CD4-positive, alpha-beta memory T cell (primary cell): ENCODE measurements at places on chromosomes 6 and 20.
A peak's percentile ranks its signal among the peaks of the same experiment; 100 is the strongest.

- DNase-seq: no peak
These were observed 23.4 kb downstream of the COL21A1 start for GRCh38 chr6:56223995-56224394.

GRCh38 chr20:36454698-36455427 is 86.5 kb upstream of the MYL9 start:
- no peak for DNase-seq

GRCh38 chr20:9884061-9884460 is 45.2 kb upstream of the PAK5 start:
- no peak for DNase-seq

DNA sequence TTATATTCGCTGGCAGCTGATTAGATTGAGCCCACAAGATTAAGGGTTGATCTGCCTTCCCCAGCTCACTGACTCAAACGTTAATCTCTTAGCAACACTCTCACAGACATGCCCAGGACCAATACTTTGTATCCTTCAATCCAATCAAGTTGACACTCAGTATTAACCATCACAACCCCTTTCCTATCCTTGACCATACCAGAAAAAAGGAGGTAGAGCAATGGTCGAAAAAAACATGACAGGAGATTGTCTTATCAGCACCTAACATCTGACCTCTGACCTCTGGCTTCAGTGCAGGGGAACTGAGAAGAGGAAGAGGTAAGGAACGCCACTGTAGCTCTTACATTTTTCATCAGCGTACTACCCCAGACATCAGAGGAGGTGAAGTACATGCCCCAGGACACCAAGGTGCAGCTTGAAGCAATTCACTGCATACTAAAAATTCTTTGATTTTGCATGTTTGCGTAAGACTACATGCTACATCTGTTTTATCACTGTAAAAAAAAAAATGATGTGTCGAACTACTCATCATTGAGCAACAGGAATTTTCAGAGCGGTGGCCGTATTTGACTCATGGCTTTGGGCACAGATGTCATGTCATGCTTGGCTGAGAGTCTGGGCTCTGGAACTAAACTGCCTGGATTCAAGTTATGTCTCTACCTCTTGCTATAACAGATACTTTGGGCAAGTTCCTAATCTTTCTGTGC is 188.0 kb upstream of the TAB2 start:
- no peak for DNase-seq

DNA sequence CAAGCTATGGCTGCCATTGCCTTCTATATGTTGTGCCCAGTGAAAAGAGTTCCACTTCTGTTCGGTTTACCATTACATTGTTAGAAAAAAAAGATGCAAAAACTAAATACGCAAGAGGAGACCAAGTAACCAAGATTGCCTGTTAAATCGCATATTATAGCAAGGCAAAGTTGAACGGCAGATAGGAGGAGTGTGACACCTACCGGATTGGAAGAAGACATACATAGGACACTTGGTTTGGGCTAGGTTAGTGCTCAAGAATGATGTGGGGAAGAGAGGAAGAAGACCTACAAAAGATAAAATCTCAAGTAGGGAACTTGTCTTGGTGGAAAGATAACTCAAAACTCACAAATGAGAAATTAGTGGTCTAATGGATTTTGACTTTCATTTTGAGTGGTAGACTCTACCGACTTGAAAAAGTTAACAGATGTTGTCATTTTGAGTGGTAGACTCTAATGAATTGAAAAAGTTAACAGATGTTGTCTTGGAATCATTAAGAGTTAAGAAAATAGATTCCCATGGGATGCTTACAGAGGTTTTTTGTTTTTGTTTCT is 95.5 kb downstream of the F13A1 start:
- DNase-seq: no peak

DNA sequence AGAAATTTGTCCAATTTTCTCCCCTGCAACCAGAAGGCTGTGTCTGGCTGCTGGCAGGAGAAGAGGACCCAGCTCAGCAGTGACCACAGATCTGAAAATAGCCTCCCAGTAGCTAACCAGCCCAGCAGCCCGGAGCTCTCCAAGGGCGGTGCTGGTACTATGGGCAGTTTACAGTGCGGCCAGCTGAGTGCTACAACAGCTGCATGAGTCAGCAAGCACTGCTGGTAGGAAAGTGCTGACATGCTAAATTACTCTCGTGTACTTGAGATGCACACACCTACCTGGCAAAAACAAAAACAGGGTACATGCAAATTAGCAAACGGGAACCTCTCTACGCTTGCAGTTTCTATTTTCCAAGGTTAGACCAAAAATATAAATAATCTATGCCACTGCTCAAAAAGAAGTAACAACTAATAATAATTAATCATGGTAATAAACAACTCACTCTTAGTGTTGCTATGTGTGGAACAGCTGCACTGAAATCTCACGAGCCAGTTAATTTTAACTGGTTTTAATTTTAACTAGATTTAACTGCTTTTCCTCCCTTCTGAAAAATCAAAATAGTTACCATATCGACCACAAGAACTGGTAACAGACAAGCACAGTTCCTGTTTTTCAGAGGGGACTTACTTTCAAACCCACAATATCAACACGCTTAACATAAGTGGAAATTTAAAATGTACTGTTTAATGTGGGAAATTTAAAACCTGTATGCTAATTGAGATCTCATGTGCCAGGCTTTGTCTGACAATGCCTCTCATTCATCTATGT is 10.8 kb downstream of the BACH2 start:
- DNase-seq: peak; percentile 73

DNA sequence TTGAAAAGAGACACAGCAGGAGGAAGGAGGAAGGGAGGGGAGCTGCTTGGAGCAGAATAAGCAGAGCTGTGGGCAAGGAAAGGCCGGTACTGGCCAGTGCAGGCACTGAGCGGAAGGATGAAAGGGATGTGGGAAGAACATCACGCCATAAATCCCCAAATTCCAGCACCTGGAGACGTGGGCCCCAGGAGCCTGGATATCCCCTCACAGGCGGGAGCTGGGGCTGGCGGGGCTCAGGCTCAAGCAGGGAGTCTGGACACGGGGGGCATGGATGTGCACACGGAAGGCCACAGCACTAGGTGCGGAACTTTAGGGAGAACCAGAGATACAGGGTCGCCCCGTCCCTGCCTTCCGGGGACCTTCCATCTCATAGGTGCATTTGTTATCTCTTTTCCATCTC is 7.5 kb upstream of the RPP40 start:
- no peak for DNase-seq

DNA sequence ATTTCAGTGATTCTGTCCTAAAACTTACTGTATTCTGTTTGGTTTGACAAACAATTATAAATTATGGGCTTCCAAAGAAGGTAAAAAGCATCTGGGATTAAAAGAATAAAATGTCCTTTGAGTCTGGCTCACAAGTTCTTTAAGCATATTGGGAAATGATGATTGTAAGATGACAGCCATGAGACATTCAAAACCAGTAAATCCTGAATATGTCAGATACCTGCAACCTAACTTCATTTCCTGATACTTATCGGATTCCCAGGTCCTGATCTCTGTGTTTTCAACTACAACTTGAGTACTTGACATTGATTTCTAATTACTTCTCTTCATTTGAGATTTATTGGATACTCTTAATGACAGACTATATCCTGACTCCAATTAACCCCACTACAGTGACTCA is 446.6 kb downstream of the GRIK2 start:
- no peak for DNase-seq

- no peak for DNase-seq
These were observed 42.0 kb downstream of the ADGRB3 start for GRCh38 chr6:68677058-68677457.
